ENCODE measurements at places on chromosomes 5 and 9. TPM values are rescaled to one million over a fixed set of nuclear protein-coding genes. Genes with fewer than 3 reads are reported as not detected.

POU5F2 gene
- total RNA-seq: 0.80 TPM

NEURL1B gene
- 12.7 TPM for total RNA-seq

CCDC69 gene
- total RNA-seq: 8.4 TPM

INSL4 gene
- not detected for total RNA-seq

LRRTM2 gene
- 0.20 TPM for total RNA-seq

ORM1 gene
- 1.6 TPM for total RNA-seq

EFCAB9 gene
- not detected for total RNA-seq

SPAG8 gene
- 0.20 TPM for total RNA-seq

LCN15 gene
- total RNA-seq: not detected

GABRA1 gene
- not detected for total RNA-seq

EQTN gene
- total RNA-seq: not detected

CCL27 gene
- 0.20 TPM for total RNA-seq

FBXO38 gene
- total RNA-seq: 22.4 TPM

PARP8 gene
- total RNA-seq: 10.3 TPM

P4HA2 gene
- total RNA-seq: 19.0 TPM

NDUFAF2 gene
- 26.5 TPM for total RNA-seq

PCDHGA12 gene
- 1.5 TPM for total RNA-seq

SYK gene
- total RNA-seq: 60.3 TPM

RLN2 gene
- not detected for total RNA-seq

CDKN2B gene
- total RNA-seq: 75.6 TPM

ZNF354C gene
- 1.2 TPM for total RNA-seq

OR2K2 gene
- not detected for total RNA-seq

CEL gene
- total RNA-seq: 2.4 TPM

KCNV2 gene
- not detected for total RNA-seq

GFM2 gene
- total RNA-seq: 13.9 TPM

ORM2 gene
- total RNA-seq: 0.36 TPM

HTR4 gene
- total RNA-seq: 0.08 TPM

SPINK14 gene
- total RNA-seq: not detected

STC2 gene
- 8.7 TPM for total RNA-seq

SLC4A9 gene
- 0.08 TPM for total RNA-seq

ANXA2R gene
- 1.8 TPM for total RNA-seq

LCN2 gene
- total RNA-seq: 525 TPM

DMRT3 gene
- total RNA-seq: not detected

TMEM252 gene
- not detected for total RNA-seq

GPX3 gene
- 125 TPM for total RNA-seq

BARX1 gene
- total RNA-seq: 0.12 TPM

BHMT gene
- 0.36 TPM for total RNA-seq

SLC6A18 gene
- not detected for total RNA-seq

CCDC192 gene
- not detected for total RNA-seq

HTR1A gene
- total RNA-seq: not detected

CCDC152 gene
- total RNA-seq: not detected

SPATA6L gene
- total RNA-seq: 3.1 TPM

LHX2 gene
- total RNA-seq: not detected

SH2D3C gene
- 1.9 TPM for total RNA-seq

TIMD4 gene
- total RNA-seq: 0.20 TPM

NR2F1 gene
- 2.7 TPM for total RNA-seq

GGTA1 gene
- 7.1 TPM for total RNA-seq

IL7R gene
- 1.7 TPM for total RNA-seq

STK32A gene
- total RNA-seq: 0.04 TPM

ACER2 gene
- 3.1 TPM for total RNA-seq

JAKMIP2 gene
- total RNA-seq: 0.12 TPM

BTNL3 gene
- total RNA-seq: not detected

SARDH gene
- total RNA-seq: 0.12 TPM

PRLR gene
- 7.6 TPM for total RNA-seq

RAI14 gene
- 9.8 TPM for total RNA-seq

Measured in esophagus mucosa (tissue), 1 donor.